ENCODE measurements at places on chromosomes 13 and 19. TPM values are rescaled to one million over a fixed set of nuclear protein-coding genes. Genes with fewer than 3 reads are reported as not detected.

DNA sequence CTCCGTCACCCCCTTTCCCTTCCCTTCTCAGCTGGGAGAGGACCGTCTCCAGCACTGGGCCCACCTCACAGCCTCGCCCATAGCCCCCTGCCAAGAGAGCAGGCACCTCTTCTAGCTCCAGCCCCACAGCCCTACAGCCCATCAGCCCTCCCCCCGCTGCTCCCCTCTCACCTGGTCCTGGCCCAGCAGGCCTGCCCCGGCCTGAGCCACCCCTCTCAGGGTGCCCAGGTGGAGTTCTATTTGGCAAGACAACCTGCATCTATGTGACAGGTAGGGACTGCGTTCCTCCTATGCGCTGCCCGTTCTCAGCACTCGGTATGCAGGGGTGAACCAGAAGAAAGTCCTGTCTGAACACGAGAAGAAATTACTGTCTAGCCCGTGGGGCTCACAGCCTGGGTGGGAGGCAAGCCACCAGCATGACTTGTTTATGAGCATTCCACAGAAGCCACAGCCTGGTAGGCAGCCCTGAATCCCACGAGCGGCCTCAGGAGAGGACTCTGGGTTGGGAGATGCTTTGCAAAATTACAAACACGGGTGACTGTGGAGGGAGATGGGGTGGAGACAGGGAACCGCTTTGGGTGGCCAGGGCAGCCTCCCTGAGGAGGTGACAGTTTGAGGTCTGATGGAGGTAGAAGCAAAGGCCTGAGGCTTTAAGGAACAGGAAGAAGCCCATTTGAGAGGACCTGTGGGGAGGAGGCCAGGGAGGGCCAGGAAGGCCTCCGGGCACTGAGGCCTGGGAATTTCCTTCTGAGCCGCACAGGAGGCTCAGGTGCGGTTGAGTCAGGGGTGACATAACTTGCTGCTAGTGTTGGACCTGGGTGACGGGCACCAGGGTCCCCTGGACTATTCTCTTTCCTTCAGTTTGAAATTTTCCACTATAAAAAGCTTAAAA is 1.2 kb upstream of the PLEKHF1 start:
- DNase-seq, result peak; percentile 56

DNA sequence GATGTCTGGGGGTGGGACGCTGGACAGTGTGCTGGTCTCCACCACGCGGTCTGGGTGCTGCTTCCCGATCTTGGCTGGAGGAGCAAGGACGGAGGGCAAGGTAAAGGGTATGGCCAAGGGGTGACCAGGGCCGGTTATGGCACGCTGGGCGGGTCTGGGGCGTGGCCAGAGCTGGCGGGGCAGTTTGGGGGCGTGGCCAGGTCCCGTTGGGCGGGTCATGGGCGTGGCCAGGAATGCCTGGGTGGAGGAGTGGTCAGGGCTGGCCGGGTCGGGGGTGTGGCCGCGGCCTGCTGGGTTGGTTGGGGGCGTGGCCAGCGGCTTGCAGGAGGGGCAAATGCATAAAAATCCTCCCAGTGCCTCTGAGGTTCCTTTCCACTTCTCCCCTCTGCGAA is 19.2 kb downstream of the GPX4 start:
- peak; percentile 76 for DNase-seq

DNA sequence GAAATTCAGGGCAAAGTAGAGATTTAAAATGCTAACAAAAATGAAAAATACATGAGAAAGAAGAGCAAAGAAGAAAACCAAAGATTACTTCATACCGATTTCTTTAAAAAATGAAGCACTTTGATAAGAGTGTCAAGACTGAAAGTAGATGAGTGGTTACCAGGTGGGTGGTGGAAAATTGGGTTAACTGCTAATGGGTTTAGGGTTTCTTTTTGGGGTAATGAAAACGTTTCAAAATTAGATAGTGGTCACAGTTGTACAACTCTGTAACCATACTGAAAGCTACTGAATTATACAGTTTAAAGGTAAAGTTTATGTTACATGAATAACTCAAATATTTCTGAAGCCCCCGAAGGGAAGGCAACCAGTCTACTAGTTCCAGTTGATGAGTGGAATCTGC is 179.4 kb downstream of the NDFIP2 start:
- DNase-seq, result no peak

GRCh38 chr13:40568246-40569023 is 98.0 kb downstream of the FOXO1 start:
- DNase-seq, result no peak

Gene PCDH20
- total RNA-seq, result under 0.01 TPM

DNA sequence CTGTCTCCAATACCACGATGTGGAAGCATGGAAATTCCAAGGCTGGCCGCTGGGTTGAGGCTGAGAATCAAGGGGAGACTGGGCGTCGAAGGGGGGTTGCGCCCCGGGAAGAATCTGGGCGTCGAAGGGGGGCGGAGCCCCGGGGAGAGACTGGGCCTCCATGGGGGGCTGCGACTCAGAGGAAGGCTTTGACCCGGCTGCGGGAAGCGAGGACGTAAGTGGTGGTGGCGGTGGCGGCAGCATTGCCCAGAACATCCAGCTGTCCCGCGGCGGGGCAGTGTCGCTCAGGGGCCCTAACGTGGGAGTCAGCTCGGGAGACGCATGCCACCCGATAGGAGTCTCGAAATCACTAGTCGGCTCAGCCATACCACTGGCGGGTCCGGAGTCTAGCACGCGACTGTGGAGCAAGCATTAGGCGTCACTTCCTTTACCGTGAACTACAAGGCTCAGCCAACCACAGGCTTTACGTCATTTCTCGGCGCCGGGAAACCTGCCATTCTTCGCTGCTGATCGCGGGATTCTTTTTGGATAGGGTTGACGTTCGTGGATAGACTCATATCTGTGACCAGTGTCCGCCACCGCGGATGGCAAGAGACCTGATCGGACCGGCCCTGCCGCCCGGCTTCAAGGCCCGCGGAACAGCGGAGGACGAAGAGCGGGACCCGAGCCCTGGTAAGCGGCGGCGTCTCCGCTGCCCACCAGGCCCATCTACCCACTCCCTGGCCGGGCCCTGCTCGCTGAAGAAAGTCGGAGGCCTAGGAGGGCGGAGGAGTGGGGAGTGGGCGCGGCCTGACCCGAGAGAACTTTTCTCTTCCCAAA is at the start of the genes GPALPP1 and NUFIP1:
GPALPP1 (plus strand) TSS at position 468 of the 819 bp plus-strand sequence; CDS start at position 585, 117 bp downstream.
NUFIP1 (minus strand) TSS at position 401 of the 819 bp plus-strand sequence; CDS start at position 366, 35 bp downstream.
- peak; percentile 95 for DNase-seq

DNA sequence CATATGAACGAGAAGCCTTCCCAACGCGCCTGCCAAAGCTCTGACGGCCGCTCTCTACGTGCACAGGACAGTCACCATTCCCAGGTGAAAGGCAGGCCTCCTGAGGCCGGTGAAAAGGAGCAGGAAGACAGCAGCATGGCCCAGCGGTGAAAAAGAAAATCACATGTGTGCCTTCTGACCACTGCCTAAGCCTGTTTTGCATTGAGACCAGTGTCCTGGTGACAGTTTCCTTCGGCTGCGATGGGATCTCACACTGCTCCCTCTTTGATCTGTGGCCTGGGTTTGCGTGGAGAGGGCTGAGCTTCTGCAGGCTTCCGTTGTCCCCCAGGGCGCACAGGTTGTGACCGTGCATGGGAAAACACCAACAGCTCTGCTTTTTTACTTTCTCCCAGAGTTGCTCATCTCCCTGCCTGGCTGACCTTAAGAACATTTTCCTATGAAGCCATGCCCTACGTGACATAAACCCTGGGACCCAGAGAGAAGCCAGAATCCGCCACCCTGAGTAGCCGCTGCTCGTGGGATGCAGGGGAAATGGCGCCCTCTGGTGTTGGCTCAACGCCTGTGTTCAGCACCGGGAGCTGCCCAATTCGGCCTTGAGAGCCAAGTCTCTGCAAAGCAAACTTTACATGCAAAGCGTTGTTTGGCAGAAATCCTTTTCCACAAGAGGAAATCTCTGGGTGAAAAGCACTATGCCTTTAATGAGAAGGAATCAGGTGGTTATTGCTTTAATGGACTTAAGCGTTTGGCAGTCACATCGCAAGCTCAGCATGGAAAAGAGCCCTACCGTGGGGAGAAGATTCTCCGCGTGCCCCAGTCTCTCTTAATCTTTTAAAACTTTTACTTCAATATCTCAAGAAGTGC is 112.2 kb upstream of the GPR12 start:
- DNase-seq, result peak; percentile 24

DNA sequence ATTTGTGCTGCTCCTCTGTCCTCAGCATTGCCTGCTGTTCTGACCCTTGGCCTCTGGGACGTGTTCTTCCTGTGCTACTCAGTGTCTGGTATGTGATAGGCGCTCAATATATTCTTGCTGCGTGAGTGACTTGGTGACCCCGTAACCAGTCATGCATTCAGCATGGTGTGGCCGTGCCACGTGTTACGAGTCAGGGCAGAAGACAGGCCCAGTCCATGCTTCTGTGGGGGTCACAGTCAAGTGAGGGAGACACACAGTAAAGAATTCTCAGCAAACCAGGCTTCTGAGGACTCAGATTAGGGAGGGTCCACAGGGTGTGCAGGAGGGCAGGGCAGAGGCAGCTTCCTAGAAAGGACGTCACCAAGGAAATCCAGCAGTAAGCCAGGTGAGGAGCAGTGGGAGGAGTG is 7.9 kb downstream of the PPP1R37 start:
- peak; percentile 33 for DNase-seq
